Upper lobe of right lung (tissue), 1 donor: ENCODE measurements at places on chromosomes 7 and 10.

DNA sequence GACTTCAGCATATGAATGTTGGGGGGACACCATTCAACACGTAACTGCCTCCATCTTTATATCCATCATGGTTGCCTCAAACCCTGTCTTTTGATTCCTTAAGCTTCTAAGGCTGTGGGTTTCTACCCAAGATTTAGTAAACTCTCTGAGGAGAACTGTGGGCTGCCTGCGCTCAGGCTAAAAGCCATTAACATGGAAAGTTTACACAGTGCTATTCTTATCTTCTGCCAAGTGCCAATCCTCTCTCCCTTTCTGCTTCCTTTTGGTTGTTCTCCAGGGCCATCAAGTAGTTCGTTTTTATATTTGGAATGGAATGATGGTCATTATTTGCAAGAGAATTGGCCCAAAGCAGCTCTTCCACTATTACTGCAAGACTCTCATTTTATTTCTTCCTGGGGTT lies 97.3 kb upstream of the KLF14 start:
- DNase-seq = no peak

GRCh38 chr10:84581976-84582375 lies 253.6 kb downstream of the CCSER2 start:
- no peak for DNase-seq

- no peak for DNase-seq
Observed at GRCh38 chr10:15084502-15084922, 4.1 kb downstream of the ACBD7 start.

GRCh38 chr7:38675494-38676106 lies 44.4 kb upstream of the AMPH start:
- DNase-seq = no peak

GRCh38 chr7:30255064-30255769 lies 29.2 kb upstream of the ZNRF2 start:
- DNase-seq = no peak

- DNase-seq = no peak
Observed at GRCh38 chr7:135812148-135812547, 63.5 kb upstream of the FAM180A start.

- DNase-seq = no peak
Observed at GRCh38 chr10:44478040-44478439, 93.1 kb upstream of the CXCL12 start.

GRCh38 chr7:132138817-132139216 lies 437.5 kb downstream of the PLXNA4 start:
- DNase-seq = no peak

DNA sequence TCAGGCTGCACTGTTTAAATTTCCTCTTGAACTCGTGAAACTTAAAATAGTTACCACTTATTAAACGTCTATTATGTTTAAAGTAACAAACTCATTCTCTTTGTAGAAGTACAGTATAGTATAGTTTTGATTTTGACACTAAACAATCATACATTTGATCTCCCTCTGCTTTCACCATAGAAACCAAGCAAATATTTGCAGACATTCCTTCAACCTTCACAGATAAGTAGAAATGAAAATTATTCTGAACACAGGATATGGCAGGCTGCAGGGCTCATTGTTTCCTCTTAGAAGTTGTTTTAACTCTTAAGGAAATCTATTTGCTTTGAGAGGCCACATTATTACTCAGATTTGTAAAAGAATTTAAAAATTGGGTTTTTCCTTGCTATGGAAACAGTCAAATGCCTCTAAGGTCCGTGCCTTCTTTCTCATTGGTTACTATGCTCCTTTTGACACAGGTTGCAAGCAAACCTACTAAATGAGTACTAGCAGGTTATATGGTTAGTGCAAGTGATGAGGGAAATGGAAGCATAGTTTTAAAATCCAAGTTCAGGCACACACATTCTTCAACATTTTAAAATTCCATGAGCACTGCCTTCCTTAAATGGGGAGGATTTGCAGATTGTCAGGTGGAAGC lies 92.8 kb upstream of the FAM133B start:
- no peak for DNase-seq

DNA sequence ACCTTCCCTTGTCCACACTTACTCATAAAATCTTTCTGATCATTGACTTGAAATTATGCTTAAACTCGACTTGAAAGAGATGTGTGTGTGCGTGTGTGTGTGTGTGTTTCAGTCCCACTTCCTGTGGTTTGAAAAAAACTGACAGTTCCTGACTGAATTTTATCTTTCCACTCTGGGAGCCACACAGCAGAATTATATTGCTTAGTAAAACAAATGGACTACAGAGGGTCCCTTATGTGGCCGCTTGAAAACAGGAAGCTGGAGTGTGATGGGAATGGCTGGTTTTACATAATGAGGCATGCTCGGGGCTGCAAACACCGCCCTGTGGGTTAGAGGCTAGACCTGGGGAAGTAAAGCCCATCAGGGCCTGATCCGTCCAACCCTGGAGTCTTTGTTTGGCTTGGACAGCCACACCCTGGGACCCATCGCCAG lies 54.8 kb downstream of the LYZL1 start:
- DNase-seq = no peak

DNA sequence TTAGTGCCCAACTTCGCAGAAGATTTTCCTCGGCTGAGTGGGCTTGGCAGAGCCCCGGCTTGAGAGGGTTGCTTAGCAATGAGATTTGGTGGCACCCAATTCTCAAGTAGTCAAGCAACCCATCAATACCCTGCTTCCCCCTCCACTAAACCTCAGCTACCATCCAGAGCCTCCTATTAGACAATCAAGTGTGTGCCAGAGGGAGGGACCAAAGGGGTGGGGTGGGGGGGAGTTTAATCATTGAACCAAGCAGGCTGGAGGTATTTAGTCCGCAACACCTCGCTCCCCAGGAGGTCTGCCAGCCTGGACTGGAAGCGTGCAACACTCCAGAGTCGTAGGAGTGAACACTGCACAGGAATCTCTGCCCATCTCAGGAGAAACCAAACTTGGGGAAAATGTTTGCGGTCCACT lies at the start of gene HKDC1:
Gene HKDC1, plus strand, starts transcription at position 292 of the 411 bp plus-strand sequence. Its CDS starts 104 bp downstream, at position 396.
- DNase-seq = no peak

- no peak for DNase-seq
Observed at GRCh38 chr10:36725581-36726520, 399.5 kb upstream of the ANKRD30A start.

- no peak for DNase-seq
Observed at GRCh38 chr7:91771394-91771793, 109.1 kb downstream of the MTERF1 start.

DNA sequence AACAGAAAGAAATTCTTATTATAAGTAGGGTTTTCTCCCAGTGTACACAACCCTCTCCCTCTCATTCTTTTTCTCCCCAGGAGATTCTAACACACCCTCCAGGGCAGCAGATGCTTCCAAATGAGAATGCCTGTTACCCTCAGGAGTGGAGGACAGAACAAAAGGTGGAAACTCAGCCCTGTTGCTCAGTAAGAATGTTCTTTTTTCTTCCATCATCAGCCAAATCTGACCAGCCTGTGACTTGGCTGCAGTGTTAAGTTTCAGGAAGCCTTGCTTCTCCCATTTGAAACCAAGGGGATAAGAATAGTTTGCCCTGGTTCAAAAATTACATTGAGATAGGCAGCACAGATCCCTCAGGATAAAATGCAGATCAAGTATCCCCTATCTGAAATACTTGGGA lies 77.5 kb upstream of the EEPD1 start:
- DNase-seq = no peak

DNA sequence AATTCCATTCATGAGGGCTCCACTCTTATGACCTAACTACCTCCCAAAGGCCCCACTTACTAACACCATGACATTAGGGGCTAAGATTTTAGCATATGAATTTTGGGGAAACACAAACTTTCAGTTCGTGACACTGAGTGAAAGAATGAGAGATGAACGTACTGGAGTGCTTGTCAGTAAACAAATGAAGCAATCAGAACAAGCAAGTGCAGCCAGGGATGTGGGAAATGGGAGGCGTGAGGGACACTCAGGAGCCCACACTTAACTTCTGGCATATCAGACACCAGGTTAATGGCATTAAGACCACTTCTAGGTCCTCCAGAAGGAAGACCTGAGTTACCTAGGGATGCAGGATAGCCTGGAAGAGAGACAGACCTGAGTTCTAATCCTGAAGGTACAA lies 2.3 kb upstream of the MDFIC start:
- DNase-seq = no peak

- no peak for DNase-seq
Observed at GRCh38 chr10:97323501-97323900, 4.4 kb downstream of the FRAT1 start.

GRCh38 chr7:29270594-29271318 lies 76.2 kb downstream of the CHN2 start:
- DNase-seq = no peak

DNA sequence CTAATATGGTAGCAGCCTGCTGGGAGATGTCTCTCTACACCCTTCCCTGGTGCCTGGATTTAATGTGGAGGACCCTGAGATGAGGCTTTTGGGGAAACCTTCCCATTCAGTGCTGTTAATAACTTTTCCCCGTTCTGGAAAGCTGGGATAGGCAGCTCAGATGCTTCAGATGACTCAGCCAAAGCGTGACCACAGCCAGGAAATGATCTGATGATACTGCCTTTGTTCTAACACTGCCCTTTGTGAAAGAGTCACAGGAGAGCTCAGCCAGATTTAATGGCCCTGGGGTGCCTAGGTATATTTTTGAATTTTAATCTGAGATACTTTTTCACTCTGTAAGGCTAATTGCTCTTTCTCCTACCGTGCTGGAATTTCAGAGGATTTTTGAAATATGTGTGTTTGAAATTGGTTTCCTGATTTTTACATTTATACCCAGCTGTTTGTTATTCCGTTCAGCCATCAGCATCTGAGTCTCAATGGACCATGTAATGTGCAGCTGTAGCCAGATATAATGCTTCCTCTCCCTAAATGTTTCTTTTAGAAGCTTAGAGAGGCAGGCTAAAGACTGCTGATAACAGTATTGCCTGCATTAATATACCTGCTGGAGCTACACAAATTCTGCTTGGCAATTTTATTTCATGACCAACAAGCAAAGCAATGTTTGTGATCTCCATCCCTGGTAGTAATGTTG lies 17.8 kb downstream of the CELF2 start:
- DNase-seq = no peak

DNA sequence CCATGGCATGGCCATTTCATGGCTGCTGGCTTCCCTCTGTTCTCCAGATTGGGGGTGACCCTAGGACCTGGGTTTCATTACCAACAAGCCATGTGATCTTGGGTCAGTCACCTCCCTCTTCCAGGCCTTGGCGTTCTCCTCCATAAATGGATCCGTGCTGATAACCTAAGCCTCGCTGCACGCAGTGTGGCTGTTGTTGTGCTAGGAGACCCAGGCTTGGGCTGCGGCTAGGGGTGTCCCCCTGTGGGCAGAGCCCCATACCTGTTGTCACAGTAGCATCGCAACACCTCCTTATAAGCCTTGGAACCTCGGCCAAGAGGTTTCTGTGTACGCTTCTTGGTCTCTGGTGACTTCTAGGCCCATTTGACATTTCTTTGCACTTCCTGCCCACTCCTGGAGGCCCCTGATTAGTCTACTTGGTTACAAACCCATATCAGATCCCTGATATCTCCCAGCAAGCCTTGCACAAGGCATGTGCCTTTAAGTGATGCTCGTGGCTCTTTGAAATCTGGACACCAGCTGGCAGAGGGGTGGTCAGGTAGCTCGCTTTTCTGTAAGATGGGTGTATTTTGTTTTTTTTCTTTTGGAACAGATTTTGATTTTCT lies 23.6 kb downstream of the ZMIZ1 start:
- no peak for DNase-seq

DNA sequence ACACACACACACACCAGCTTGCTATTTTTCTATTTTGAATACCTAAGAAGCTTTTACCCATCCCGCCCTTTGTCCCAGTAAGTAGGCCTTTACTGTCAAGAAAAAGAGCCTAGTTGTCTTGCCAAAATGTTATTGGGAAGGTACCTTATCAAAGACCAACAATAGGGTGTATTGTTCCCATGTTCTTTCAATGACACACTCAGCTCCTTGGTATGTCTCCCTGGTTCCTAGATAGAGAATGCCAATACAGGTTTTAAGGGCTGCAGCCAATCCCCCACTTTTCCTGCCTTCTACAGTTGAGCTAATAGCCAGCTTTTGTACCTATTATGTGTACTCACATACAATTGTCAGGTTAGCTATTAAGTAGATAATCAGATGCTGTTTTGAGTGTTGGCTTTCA lies 92.0 kb upstream of the LRRTM3 start:
- no peak for DNase-seq

GRCh38 chr7:107210400-107210799 lies 41.6 kb downstream of the HBP1 start:
- DNase-seq = no peak

DNA sequence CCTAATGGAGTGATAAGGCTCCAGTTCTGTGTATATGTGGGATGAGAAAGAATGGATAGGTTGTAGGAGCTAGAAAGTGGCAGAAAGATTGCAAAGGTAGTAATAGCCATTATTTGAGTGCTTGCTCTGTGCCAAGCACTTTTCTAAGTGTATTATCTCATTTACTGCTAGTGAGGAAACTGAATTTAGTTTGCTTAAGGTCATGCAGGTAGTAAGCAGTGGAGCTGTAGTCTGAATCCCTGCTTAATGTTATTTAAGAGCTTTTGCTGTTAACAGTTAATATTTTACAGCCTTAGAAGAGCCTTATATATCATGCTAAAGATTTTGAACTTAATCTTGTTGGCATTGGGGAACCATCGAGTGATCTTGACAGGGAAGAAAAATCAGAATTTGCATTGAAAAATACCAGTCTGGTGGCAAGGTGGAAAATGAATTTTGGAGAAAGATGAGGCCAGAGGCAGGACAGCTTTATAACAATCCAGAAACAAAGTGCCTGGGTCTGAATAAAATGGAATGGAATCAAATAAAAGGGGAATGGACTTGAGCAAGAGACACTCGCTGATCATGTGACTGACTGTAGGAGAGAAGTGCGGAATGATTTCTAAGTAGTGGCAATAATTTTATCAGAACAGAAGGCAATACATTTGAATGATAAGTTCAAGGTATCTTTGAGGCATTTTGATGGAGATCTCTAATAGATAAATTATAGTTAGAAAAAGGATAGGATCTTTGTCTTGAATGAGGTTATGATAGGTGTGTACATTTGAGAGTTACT lies 15.2 kb downstream of the CAPZA2 start:
- DNase-seq = no peak

GRCh38 chr7:93228302-93228701 lies 2.0 kb upstream of the HEPACAM2 start:
- no peak for DNase-seq

- no peak for DNase-seq
Observed at GRCh38 chr10:97812696-97813095, 36.9 kb upstream of the GOLGA7B start.

GRCh38 chr7:50227726-50228125 lies 76.8 kb upstream of the IKZF1 start:
- no peak for DNase-seq

GRCh38 chr10:122323941-122324675 lies 50.4 kb upstream of the PLEKHA1 start:
- no peak for DNase-seq

- no peak for DNase-seq
Observed at GRCh38 chr7:77200542-77200941, 923 bp upstream of the FGL2 start.

DNA sequence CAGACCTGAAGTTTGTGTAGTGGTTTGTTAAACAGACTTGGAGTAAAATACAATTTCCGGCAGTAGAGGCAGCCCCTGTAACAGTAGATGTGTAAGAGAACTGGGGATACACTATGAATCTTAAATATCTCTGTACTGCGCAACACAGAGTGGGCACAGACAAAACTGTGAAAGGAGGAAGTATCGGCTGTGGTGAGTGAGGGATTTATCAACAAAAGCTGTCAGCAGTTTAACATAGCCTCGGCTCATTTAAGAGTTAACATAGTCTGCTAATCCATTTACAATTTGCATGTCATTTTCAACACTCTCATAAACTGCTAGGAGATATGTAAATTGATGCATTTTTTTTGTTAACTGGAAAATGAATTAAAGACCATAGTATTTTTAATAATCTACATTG lies 225.2 kb downstream of the ZWINT start:
- no peak for DNase-seq
